ENCODE measurements at places on chromosomes 2 and 18.

DNA sequence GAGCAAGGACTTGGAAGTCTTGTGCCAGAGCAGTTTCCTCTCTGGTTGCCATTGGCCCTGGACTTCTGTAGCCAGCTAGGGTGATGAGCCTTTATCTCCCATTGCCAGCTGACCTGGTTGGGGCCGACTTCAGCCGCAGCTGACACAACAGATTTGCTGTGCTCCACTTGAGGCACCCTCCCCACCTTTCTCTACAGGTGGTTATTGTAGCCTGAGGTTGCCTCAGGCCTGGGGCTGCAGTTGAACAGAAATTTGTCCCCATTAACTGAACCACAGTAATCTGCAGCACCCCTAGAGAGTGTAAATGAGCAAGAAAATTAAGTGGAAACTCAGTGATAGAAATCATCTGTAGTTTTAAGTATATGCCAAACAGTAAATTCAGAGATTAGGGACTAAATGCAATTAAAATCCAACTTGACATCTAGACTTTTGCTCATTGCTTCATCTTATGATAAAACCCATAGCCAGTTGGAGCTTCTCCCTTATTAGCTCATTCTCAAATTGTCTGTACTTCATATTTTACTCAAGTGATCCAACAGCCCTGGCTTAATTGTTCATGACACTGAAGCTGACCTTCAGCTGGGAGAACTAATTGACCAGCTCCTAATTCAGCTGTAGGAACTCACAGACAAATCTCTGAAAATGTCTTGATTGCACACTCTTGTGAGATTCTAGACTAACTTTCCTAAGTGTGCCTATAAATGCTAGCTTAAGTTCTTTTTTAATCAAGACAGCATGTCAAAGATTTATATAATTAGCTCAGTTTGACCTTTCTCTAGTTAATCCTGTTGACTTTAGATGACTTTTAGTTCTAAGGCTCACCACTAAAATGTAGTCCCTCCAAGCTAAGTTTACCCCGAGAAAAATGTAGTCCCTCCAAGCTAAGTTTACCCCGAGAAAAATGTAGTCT, 48.9 kb downstream of the COPS8 start:
- no peak for DNase-seq

DNA sequence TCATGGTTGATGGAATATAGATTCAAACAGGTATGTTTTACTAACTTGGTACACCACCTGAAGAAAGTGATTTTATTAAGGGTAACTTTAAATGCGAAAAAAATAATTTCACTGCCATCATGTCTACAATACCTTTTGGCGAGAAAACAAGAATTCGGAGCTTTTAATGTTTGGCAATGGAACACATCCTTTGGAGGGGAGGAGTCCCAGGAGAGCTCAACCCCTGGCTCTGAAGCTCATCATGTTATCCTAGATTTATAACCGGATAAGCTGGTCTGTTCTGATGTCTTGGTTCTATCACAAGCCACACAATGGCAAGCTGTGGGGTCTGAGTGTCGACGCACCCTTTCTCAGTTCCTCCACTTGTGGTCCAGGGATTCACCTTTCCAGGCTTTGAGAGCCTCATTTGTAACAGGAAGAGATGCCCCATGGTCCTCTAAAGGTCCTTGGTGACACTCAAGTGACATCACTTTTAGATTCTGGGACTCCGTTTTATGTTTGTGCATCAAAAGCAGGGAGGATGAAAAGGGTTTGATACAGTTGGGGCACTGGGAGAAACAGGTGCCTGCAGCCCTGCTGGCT, 172.7 kb downstream of the BCL2 start:
- DNase-seq, result no peak

DNA sequence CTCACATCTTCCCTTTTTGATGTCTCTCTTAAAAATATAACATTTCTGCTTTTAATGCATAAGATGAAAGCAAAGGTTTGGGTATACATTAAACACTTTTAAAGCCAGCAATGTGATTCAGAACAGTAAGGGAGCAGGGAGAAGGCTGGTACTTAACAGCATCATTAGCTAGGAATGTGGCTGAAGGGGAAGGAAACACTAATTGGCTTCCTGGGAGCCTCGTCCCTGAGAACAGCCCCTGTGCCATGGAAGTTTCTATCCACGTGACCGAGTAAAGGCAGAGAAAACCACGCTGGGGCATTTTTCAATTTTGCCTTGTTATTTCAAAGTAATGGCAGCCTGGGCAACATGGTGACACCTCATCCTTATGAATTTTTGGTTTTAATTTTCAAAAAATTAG, 109.2 kb upstream of the GPC1 start:
- no peak for DNase-seq

GRCh38 chr2:106840818-106841217, 45.1 kb downstream of the ST6GAL2 start:
- no peak for DNase-seq

- DNase-seq, result no peak
These were observed 129.9 kb upstream of the HS6ST1 start for GRCh38 chr2:128448331-128449225.

DNA sequence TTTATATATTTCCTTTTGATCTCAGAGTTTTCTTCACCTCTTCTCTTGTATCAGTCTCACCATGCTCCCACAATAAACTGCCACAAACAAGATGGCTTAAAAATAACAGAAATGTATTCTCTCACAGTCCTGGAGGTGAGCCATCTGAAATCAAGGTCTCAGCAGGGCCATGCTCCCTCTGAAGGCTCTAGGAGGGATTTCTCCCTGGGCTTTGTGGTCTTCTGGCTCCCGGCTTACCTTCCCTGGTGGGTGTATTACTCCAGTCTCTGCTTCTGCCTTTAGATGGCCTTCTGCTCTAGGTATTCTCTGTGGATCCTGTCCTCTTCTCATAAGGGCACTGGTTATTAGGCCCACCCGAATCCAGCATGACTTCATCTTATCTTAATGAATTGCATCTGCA, 994.7 kb upstream of the POU3F3 start:
- no peak for DNase-seq

GRCh38 chr2:212726403-212726802, 187.8 kb upstream of the ERBB4 start:
- no peak for DNase-seq

GRCh38 chr18:25235401-25236042, 116.4 kb downstream of the ZNF521 start:
- no peak for DNase-seq

Data from GM13977 (cell line).